ENCODE measurements at places on chromosomes 5 and 9. TPM values are rescaled to one million over a fixed set of nuclear protein-coding genes. Genes with fewer than 3 reads are reported as not detected.

- no peak for DNase-seq
Measured at GRCh38 chr5:99901972-99902371, 633.2 kb upstream of the FAM174A start.

- no peak for DNase-seq
Measured at GRCh38 chr9:89621676-89622075, 16.9 kb downstream of the GADD45G start.

The NDST1 gene
- 2.5 TPM for total RNA-seq

The CDH9 gene
- not detected for total RNA-seq

DNA sequence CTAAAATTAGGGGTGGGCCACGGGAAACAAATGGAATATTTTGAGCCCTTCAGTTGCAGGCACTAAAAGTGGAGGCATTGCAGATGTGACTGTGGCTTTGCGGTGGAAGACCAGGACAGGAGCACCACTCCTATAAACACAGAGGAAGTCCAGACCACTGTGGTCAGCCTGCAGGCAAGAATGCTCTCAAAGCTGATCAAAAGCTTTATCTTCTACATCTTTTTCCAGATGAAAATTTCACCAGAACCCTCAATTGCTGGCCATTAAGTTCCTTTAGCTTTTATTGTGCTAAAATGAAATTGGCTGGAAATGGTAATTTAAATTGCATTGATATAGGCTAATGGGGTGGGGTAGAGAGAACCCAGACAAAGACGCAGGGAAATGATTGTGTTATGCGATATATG lies 208.8 kb downstream of the ERCC6L2 start:
- DNase-seq, result no peak

The SCGB3A2 gene
- not detected for total RNA-seq

- DNase-seq, result no peak
Measured at GRCh38 chr5:73140801-73141200, 20.4 kb downstream of the TMEM171 start.

- DNase-seq, result no peak
Measured at GRCh38 chr5:102700916-102701315, 54.2 kb upstream of the PAM start.

DNA sequence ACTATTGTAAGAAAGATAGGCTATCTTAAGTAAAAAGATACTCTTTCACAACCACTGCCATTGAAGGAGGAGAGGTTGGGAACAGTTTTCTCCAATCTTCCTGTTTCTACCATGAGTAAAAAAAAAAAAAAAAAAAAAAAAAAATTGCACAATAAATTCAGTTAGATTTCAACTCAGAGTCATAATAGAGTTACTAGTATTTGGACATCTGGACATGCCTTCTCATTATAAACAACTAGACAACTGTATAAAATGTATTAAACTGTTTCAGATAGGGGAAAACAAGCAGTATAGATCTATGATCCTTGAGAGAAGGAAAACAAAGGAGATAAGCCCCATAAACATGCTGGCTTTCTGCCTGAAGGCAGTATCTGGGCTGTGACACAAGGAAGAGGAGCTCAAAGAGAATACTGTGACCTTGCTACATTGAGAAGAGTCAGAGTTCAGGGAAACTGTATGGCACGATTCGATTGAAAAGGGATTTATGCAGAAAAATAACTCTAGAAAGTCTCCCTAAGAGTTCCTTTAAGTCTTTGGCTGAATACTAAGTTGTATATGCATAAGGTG lies 249.2 kb upstream of the POU5F2 start:
- DNase-seq, result no peak

DNA sequence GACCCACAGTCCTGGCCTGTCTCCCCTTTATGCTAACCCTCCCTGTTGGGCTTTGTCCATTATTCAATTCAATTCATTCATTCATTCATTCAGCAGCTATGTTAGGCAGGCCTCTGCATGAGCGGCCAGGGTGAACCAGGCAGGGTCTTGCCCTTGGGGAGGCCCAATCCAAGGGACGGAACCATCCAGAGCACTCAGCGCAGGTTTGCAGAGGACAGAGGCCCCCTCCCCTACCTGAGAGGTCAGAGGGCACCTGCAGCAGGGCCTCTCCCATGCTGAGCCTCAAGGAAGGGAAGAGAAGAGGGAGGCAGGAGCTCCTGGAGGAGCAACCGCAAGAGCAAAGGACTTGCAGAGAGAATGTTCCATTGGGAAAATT lies 61.4 kb downstream of the C9orf50 start:
- no peak for DNase-seq

- no peak for DNase-seq
Measured at GRCh38 chr9:108951578-108951977, 17.4 kb downstream of the ABITRAM start.

The PHYHD1 gene
- total RNA-seq, result 0.34 TPM

- DNase-seq, result no peak
Measured at GRCh38 chr5:43207601-43208000, 15.6 kb downstream of the NIM1K start.

DNA sequence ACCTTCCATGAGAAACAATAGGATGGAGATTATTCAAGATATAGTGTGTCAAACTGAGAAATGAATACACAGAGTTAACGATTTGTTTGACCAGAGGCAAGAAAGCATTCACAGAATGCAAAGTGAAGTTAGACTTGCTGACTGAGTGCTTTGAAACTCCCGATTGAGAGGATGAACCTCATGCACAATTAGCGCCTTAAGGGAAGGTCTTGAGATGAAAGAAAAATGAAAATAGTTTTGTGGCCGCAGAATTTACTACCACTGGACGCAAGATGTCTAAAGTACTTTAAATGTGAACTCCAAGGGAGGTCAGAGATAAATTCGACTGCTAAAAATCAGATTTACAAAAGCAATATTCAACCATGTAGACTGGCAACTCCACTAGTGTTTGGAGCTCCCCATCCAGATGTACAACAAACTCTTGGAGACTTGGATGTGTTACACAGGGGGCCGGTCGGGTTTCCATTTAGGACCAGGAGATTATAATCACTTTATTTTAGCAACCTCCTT lies 707 bp upstream of the RIMOC1 start:
- DNase-seq, result no peak

Measured in activated CD4-positive, alpha-beta memory T cell treated with anti-CD3 and anti-CD28 coated beads for 36 hours (primary cell).